Glutamatergic neuron (in vitro differentiated cells): ENCODE measurements at places on chromosomes 6 and 20.
A peak's percentile ranks its signal among the peaks of the same experiment; 100 is the strongest.

DNA sequence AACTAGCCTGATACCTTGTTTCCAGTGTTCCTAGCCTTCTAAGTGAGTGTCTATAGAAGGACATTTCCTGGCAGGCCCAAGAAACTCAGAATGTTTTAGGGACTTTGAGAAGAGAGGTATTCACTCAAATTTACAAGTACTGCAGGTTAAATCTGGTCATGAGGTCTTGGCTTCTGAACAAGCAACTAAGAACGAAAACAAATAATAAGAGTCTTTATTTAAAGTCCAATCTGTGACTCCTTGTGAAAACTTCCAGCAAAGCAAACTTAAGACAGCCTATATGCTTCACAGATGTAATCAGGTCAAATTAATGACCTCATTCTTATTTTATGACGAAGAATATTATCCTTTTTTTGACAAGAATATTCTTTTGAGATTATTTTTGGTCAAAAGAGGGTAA is 79.4 kb upstream of the PRSS16 start:
- H3K4me1 ChIP-seq = no peaks in the 10 kb centered on the region
- no peak overlapping the region for H3K27ac ChIP-seq
- H3K27me3 ChIP-seq = peaks cover 1% of the 10 kb centered on the region
- DNase-seq = no peak
- no peaks in the 10 kb centered on the region for H3K36me3 ChIP-seq

GRCh38 chr6:127302728-127303660 is 36.3 kb downstream of the RNF146 start:
- no peak overlapping the region for H3K27ac ChIP-seq
- H3K27me3 ChIP-seq = no peaks in the 10 kb centered on the region
- H3K36me3 ChIP-seq = peaks cover 7% of the 10 kb centered on the region
- no peak overlapping the region for H3K4me3 ChIP-seq
- DNase-seq = no peak
- peaks cover 10% of the 10 kb centered on the region for H3K4me1 ChIP-seq

GRCh38 chr6:163585932-163586437 is 171.5 kb downstream of the QKI start:
- peak overlapping the region; percentile 8 for H3K27ac ChIP-seq
- H3K4me3 ChIP-seq = no peak overlapping the region
- no peaks in the 10 kb centered on the region for H3K27me3 ChIP-seq
- no peaks in the 10 kb centered on the region for H3K36me3 ChIP-seq
- H3K4me1 ChIP-seq = peaks cover 3% of the 10 kb centered on the region
- DNase-seq = no peak

DNA sequence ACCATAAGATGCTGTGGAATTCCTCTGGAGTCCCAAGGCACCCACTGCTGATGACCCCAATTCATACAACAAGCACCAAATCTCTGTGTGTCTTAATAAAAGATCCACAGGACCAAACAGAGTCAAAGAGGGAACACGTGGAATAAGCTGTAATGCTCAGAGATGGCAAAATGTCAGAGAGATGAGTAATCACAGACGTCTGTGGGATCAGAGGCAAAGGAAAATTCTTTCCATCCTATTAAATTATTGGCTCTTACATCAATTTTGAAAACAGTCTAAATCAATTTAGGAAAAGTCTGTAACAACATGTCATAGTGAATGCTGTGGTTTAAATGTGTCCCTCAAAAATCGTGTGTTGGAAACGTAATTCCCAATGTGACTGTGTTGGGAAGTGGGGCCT is 17.5 kb upstream of the SAMD3 start:
- DNase-seq = no peak
- H3K27me3 ChIP-seq = no peaks in the 10 kb centered on the region
- H3K4me1 ChIP-seq = no peaks in the 10 kb centered on the region
- no peaks in the 10 kb centered on the region for H3K36me3 ChIP-seq

- no peak overlapping the region for H3K4me3 ChIP-seq
- no peaks in the 10 kb centered on the region for H3K4me1 ChIP-seq
- H3K27ac ChIP-seq = no peak overlapping the region
- H3K36me3 ChIP-seq = peaks cover 28% of the 10 kb centered on the region
- DNase-seq = no peak
- peaks cover 3% of the 10 kb centered on the region for H3K27me3 ChIP-seq
These were observed 237.6 kb upstream of the AFDN start for GRCh38 chr6:167588920-167589614.

- H3K4me3 ChIP-seq = no peak overlapping the region
- H3K27me3 ChIP-seq = peaks cover 1% of the 10 kb centered on the region
- no peaks in the 10 kb centered on the region for H3K4me1 ChIP-seq
These were observed 15.7 kb upstream of the CD93 start for GRCh38 chr20:23101696-23102406.

DNA sequence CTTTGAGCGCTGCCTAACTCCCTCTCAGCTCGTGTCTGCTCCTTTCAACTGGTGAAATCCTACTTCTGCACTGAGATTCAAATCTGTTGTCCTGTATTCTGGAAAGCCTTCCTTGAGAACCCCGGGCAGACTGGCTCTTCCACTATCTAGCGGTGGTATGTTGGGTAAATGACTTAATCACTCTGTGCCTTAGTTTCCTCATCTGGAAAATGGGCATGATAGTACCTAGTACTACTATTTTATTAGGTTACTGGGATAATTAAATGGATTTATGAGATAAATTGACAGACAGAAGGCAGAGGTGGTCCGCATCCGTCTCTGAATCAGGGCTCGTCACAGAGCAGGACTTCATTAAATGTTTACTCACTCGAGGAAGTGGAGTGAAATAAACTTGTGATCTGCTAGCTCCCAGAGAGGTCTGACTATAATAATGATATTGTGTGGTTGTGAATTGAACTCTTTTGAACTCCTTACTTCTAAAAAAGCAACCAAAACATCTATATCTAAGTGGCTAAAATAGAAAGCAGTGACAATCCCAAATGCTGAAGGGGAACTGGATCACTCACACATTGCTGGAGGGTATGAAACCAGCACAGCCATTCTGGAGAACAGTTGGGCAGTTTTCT is 26.6 kb downstream of the PPP1R16B start:
- H3K36me3 ChIP-seq = no peaks in the 10 kb centered on the region
- no peak for DNase-seq
- no peaks in the 10 kb centered on the region for H3K27me3 ChIP-seq
- H3K27ac ChIP-seq = no peak overlapping the region
- H3K4me3 ChIP-seq = no peak overlapping the region

- H3K4me1 ChIP-seq = no peaks in the 10 kb centered on the region
- no peaks in the 10 kb centered on the region for H3K36me3 ChIP-seq
- DNase-seq = no peak
- H3K27me3 ChIP-seq = no peaks in the 10 kb centered on the region
- H3K4me3 ChIP-seq = no peak overlapping the region
- H3K27ac ChIP-seq = no peak overlapping the region
These were observed 443.1 kb upstream of the ID4 start for GRCh38 chr6:19394051-19394450.

DNA sequence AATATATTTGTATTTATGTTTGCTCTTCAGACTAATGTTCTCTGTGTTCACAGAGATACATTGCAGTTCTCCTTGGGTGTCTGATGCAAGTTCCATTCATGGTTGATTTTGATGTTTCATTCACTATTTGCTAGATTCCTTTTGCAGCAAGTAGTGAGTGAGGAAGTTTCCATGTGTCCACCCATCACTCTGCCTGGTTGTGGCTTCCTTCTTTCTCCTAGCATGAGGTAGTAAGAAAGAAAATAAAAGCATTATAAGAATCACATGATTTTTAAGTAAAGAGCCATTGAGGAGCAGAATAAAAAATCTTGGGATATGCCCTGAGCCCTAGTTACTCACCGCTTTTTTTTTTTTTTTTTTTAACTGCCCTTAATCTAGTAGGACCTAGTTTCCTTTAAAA is 8.7 kb downstream of the SASH1 start:
- no peaks in the 10 kb centered on the region for H3K36me3 ChIP-seq
- H3K4me1 ChIP-seq = peaks cover 3% of the 10 kb centered on the region
- H3K27me3 ChIP-seq = peaks cover 4% of the 10 kb centered on the region
